Tongue (tissue), 3 donors: ENCODE measurements at places on chromosomes 2 and 18.
A peak's percentile ranks its signal among the peaks of the same experiment; 100 is the strongest.

DNA sequence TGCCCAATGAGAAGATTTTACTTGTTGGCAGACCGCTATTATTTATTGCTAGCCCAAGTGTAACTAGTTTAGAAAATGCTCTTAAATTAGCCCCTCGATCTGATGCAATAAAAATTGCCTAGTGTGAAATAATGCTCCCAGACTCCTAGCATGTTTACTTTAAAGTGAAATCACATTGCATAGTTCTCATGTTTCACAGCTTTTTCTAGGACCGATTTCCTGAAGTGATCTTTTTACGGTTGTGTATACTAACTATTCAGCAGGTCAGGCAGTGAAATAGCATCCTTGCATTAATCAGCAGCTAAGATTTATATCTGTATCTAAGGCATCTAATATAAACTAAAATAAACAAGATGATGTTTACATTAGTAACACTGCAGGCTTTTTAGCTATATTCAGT is 52.4 kb downstream of the PMS1 start:
- DNase-seq, result peak; percentile 18

GRCh38 chr18:77765468-77765867 is 515.8 kb downstream of the GALR1 start:
- peak; percentile 74 for DNase-seq

DNA sequence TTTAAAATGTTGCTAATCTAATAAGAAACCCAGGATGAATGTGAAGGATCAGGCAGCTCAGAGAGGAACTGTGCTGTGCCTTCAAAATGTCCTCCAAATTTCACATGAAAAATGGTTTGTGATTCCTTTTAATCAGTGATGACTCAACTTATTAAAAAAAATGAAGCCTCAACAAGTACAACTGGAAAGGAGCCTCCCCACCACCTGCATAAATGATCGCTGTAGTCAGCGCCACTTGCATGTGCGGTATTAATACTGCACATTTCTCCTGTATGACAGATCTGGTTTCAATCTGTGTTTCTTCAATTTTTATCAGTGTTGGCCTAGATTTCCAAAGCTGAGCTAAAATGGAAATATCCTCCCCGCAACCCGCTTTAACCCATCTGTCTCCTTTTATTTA is 115.0 kb upstream of the TMEM200C start:
- DNase-seq, result no peak

GRCh38 chr2:131431336-131431735 is 44.6 kb upstream of the TUBA3D start:
- DNase-seq, result no peak

GRCh38 chr18:46155641-46156051 is 51.5 kb downstream of the HAUS1 start:
- DNase-seq, result no peak

- no peak for DNase-seq
These were observed 3.9 kb upstream of the ETAA1 start for GRCh38 chr2:67393237-67393636.

DNA sequence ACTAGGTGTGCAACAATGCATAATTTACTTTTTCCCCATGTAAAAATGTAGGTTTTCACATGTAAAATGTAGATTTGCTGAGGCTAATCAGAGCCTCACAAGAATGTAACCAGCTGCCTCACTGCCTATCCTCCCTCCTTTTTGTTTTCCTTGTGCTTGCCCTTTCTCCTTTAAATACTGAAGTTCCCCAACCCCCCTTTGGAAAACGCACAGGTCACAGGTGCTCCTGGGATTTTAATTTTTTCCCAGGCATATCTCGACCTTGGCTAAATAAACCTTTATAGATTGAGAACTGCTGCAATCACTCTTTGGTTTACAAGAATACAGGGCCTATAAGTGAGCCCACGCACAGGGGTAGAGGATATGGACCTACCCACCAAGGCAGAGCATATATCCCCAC is 77.2 kb upstream of the TTN start:
- no peak for DNase-seq

- no peak for DNase-seq
These were observed 55.1 kb upstream of the LYPD1 start for GRCh38 chr2:132725148-132725547.

DNA sequence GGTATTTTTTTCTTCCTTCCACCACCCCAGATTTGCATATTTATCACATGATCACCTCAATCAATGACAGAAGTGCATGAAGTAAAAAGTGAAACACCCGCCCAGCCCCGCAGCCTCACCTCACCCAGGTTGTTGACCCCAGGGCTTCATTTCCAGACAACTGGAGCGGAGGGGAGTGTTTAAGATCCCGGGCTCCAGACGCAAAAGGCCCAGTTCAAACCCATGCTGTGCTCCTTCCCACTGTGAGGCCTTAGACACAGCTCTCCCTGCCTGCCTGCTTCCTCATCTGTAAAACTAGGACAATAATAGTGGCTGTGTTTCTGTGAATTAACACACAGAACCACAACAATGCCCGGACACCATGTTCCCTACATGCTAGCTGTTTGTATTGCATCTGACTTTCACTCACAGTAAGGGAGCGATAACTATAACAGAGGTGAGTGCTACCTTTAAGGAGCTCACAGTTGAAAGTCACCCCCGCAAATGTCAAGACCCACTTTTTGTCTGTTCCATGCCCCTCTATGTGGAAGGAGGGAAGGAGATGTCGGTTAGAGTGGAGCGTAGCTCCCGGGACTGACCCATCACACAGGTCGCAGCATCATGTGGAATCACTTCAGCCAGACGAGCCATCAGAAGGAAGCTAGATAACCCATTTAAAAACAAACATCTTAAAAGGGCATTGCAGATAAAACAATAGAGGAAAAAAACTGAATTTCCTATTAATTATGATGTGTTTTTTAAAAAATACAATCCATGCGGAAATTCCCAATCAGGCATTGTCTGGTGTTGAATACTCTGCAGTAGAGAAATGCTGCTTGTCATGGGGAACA is 77.5 kb upstream of the DAPL1 start:
- no peak for DNase-seq

DNA sequence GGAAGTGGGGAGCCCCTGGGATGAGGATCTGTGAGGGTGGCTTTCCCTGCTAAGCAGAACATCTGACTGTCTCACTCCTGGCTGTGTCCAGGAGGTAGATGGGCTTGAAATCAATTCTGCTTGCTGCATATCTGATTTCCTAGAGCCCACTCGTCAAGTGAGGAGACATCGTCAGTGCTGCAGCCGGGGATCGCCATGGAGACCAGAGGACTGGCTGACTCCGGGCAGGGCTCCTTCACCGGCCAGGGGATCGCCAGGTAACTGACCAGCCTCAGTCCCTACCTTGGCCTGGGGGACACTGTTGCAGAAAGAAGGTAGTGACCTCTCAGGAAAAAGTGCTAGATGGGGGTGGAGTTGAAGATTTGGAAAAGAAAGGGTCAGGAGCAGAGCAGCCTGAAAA is 31.3 kb downstream of the CNGA3 start:
- peak; percentile 72 for DNase-seq

DNA sequence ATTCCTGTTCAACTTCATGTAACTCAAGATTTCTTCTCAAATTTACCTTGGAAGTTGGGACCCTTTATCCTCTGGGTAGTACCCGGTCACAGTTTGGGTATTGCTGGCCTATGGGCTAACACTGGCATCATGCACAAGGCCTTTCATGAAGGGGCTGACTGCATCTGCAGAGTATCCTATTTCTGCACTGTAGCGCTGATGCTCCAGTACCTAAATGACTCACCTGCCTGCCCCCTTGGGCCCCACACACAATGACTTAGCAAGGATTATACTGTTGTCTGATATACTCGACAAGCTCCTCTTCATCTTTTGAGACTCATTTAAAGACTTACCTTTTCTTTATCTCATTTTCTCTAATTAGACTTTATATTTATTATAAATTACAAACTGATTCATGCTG is 39.9 kb downstream of the DNAH6 start:
- DNase-seq, result no peak

GRCh38 chr18:39620551-39621168 is 2055.1 kb upstream of the CELF4 start:
- no peak for DNase-seq

- DNase-seq, result no peak
These were observed 10.9 kb downstream of the APCDD1 start for GRCh38 chr18:10465174-10465939.

GRCh38 chr18:22558945-22559385 is 141.2 kb upstream of the CTAGE1 start:
- peak; percentile 42 for DNase-seq

DNA sequence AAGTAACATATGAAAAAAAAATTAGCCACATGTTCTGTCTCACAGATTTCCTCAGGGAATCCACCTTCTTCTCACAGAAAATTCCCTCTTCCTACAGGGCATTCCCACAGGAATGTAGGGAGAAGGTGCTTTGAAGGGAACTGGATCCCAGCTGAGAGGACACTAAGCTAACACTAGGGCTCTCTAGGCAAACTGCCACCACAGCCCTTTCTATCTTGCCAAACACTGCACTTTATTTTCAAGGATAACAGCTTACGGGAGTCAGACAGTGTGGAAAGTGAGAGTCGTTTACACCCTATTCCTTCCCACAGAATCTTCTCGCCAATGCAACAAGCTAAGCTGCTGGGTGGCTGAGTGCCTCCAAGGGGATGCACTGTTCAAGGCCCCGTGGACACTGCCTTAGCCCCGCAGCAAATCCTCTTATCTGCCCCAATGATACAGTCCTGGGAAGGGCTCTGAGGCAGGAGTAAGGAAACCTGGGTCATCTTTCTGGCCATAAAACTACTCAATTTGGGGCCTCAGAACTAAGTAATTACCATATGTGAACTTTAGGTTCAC is 76.9 kb downstream of the CCDC93 start:
- DNase-seq, result no peak

- DNase-seq, result no peak
These were observed 10.6 kb downstream of the GFPT1 start for GRCh38 chr2:69376403-69376802.

GRCh38 chr2:198587741-198588140 is 783.3 kb downstream of the PLCL1 start:
- DNase-seq, result no peak

- DNase-seq, result no peak
These were observed 74.1 kb upstream of the EHBP1 start for GRCh38 chr2:62631160-62632085.

GRCh38 chr2:238704471-238705225 is 143.2 kb upstream of the TWIST2 start:
- no peak for DNase-seq

GRCh38 chr2:66679442-66679841 is 244.5 kb downstream of the MEIS1 start:
- DNase-seq, result no peak

- peak; percentile 85 for DNase-seq
These were observed 256.4 kb downstream of the SP3 start for GRCh38 chr2:173708806-173709205.

DNA sequence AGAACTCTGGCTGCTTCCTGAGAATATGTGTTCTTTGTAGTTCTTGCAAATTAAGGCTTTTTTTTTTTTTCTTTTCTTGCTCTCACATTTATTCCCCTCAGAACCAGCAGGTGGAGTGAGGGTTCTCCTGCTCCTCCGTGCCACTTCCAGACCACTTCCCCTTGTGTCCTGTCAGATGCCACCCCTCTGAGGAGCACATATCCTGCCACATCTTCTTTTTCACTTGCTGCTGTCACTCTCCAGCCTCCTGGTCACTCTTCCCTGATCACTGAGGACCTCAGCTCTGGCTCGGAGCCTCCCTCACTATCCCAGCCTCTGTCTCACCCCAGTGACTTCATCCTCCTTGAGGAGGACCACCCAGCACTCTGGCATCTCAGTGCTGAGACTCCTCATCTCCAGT is 100.5 kb downstream of the TACR1 start:
- DNase-seq, result peak; percentile 14

- no peak for DNase-seq
These were observed 6.1 kb downstream of the STEAP3 start for GRCh38 chr2:119229716-119230115.
